ENCODE measurements at places on chromosomes 3 and 15.

GRCh38 chr3:125402639-125403038 is 27.5 kb upstream of the ZNF148 start:
- DNase-seq = no peak

GRCh38 chr3:55330756-55331155 is 156.3 kb downstream of the WNT5A start:
- no peak for DNase-seq

- no peak for DNase-seq
Observed at GRCh38 chr15:63054281-63054683, 11.7 kb downstream of the TPM1 start.

DNA sequence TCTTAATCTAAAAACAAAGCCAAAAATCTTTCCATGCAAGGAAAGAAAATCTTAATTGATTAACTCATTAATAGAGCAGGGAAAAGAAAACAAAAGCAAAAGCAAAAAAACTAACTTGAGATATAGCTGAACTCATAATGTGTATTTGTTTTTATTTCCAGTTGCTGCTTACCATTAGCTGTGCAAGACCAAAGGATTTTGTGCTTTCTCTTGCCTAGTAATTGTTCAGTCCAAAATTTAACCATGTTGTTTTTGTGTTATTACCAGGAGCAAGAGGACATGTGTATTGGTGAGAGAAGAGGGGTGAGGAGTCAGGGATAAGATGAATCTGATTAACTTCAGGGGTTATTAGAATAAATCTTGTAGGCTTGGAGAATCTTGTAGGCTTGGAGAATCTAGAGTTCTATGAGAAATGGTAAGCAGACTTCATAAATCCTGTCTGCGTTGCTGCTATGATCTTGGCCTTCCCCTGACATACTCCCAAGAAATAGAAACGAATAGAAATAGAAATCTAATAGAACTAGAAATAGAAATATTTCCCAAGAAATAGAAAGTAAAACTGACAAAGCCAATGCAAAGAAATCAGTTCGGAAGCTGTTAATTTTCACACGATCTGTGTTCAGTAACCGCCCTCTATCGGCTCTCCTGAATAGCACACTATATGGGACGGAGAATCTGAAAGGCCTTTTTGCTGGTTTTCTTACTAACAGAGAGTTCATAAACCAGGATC is 72.6 kb upstream of the TNFSF10 start:
- peak; percentile 54 for DNase-seq

- no peak for DNase-seq
Observed at GRCh38 chr15:80559761-80560160, 135.3 kb upstream of the ABHD17C start.

DNA sequence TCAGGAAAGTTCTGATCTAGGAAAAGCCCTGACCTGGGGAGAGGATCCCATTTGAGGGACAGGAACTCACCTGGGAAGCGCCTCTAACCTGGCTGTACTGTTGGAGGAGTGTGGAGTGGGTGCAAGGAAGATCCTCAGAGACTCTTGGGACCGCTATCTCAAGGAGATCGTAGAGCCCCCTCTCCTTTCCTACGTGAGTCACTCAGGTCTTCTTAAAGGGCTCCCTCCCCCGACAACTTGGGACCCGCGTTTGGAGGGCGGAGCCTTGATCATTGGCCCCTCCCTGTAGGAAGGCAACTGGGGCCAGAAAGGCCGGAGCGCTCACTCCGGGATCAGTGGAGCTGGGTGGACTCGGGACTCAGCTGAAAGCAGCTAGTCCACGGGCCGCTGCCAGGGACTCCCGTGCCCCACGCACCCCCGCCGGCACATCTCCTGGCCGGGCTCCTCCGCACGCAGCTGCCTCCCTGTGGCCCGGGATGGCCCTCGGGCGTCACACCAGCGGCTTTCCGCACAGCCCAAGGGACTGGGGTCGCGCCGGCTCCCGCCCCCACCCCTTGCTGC is 520 bp downstream of the SLC26A6 start:
- no peak for DNase-seq

DNA sequence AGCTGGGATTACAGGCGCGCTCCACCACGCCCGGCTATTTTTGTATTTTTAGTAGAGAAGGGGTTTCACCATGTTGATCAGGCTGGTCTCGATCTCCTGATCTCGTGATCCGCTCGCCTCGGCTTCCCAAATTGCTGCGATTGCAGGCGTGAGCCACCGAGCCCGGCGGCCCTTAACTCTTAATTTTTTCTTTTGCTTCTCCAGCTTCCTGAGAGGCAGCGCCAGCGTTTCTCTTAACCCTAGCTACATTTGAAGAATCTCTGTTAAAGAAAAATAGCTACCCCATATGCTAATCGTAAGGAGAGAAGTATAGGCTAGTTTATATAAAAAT is 465 bp upstream of the GK5 start:
- DNase-seq = no peak

GRCh38 chr3:154728285-154728684 is 298.3 kb upstream of the GPR149 start:
- DNase-seq = no peak

GRCh38 chr3:59963676-59964075 is 913.9 kb upstream of the CFAP20DC start:
- DNase-seq = no peak

DNA sequence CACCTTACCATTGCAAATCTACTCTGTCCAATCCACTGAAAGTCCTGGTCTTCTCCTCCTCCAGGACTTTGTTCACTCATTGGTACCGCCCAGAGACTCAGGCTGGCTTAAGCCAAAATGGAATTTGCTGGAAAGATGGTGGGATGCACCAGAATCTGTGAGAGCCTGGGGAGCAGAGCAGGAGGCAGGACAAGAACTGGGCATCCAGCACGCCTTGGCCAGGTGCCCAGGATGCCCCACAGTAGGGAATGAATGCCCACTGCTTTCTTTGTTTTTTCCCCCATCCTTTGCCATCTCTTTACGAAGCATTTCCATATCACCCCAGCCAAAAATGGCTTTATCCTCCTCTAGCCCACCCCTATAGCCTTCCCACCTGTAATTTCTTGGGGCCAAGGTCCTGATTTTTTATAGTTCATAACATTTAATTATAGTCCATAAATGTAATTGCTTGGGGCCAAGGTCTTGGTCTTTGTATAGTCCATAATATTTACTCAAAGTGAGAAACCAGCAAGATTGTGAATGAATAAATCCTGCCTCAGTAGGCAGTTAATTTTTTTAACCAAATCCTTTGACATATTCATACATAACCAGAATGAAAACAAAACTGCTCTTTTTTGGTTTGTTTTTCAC is 23.3 kb upstream of the IREB2 start:
- no peak for DNase-seq

DNA sequence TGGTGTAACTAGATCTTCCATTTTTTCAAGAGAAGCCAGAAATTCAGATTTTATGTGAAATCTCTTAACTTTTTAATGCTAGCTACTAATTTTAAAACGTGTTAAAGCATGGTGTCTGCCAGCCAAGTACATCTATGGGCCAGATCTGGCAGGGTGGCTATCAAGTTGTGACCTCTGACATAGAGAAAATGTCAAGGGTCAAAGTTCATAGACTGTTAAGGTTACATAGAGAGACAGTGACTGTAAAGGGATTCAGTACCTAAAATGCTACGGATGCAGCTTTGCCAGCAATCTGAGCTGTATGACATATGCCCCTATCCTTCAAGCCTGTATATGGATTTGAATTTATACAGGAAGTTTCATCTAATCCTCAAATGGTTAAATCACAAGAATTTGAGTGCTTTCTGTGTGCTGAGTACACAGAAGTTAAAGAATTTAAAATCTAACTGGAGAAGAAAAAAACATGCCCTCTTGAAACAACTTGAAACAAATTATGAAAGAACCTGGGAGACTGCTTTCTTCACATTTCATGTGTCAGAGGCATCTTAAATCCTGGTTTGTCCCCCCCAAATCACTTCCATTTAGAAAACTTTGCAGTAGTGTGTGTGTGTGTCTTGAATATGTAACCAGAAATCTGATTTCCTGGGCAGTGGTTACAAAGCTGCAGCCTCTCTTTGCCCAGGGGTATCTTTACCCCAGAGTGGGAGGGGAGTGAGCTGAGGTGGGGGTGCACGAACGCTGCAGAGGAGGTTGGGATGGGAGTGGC is 895 bp upstream of the ARHGAP31 start:
- no peak for DNase-seq

DNA sequence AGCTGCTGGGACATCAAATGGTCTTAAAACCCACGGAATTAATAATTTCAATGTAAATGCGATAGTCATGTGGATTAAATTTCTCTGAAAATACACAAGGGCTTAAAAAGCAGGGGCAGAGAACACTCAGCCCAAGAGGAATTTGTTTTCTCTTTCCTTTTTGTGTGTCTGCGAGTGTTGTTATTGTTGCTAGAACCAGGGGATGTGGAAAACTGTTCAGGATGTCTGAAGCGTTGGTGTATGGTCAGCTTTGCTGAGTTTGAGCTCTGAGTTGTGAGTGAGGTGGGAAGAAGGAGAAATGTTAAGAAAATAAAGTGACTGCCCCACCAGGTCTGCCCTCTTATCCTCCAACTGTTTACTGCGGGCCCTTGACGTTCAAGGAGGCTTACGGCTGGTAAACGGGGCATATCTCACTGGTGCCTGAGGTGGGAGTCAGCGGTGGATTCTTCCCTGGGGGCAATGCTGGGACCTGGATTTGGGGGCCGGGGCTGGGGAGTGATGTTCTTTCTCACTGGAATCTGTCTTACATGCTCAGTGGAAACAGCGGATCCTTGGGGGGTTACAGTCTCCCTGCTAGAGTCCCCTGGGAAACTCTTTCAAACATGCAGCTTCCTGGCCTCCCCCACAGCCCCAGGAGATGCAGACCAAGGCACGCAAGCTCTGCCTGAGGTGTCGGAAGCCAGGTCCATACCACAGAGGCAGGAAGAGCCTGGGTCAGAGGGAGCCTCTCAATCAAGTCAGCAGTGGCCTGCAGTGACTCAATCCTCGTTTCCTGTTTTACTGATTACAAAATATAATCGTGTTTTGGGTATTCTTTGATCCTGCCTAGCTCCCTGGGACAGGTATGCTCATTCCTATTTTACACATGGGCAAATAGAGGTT is 41.8 kb downstream of the ITGA11 start:
- DNase-seq = no peak

GRCh38 chr3:70179111-70179510 is 133.3 kb downstream of the MDFIC2 start:
- no peak for DNase-seq

DNA sequence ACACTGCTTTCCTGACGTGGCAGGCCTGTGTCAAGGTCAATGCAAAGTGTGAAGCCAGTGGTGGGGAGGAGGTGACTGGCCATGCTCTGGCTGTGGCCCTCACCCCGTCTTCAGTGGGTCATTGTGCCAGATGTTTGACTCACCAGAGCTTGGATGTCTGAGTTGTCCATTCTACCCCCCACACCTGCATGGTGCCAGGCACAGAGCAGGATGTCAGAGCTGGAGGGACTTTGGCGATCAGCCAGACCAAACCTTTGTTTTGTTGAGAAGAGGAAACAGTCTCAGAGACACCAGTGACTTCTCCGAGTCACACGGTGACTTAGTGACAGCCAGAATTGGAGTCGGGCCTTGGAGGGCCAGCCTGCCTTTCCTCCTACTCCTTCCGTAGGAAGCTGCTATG is 49.5 kb downstream of the SMAD6 start:
- DNase-seq = no peak

- DNase-seq = no peak
Observed at GRCh38 chr3:158520433-158520832, 50.6 kb upstream of the MLF1 start.

- no peak for DNase-seq
Observed at GRCh38 chr3:168517249-168518071, 421.7 kb upstream of the GOLIM4 start.

- no peak for DNase-seq
Observed at GRCh38 chr3:100004931-100005330, 109.4 kb downstream of the FILIP1L start.

- no peak for DNase-seq
Observed at GRCh38 chr3:149315694-149316093, 17.7 kb downstream of the TM4SF18 start.

GRCh38 chr3:193885832-193886231 is 250.1 kb upstream of the HES1 start:
- DNase-seq = no peak

GRCh38 chr3:17459470-17459993 is 282.9 kb downstream of the TBC1D5 start:
- DNase-seq = no peak

- no peak for DNase-seq
Observed at GRCh38 chr3:5618170-5618569, 430.7 kb downstream of the EDEM1 start.

DNA sequence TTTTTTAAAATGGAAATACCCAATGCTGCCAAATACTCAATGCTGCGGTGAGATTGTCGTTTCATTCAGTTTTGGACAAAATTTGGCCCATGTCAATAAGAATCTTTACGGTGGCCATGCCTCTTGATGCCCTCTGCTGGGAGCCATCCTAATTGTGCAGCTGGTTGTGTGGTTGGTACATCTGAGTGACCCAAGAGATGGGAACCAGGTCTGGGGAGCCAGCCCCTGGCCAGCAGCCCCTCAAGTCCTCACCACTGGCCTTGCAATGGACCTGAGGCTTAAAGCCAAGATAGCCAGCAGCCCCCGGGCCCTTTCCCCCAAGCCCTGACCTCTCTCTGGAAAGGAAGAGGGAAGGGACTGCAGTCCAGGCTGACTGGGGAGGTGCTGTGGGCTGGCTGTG is 36.4 kb upstream of the ESYT3 start:
- no peak for DNase-seq

- DNase-seq = no peak
Observed at GRCh38 chr15:64158363-64159134, 4.3 kb downstream of the PPIB start.

- DNase-seq = no peak
Observed at GRCh38 chr3:52827441-52827840, 3.0 kb downstream of the ITIH4 start.

DNA sequence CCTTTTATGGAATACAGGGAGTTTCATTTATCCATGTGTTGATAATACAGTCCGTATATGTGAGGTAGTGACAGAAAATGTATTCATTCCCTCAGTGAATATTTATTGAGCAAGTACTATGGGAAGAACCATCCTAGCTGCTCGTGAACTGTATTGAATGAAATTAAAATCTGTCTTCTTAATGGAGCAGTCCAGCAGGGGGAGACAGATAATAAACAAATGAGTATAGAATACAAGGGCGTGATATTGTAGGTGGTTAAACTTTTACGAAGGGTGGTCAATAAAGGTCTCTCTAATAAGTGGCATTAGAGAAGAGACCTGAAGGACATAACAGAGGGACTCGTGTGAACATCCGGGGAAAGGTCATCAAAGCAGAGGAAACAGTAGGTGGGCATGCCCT is 62.7 kb upstream of the OSTN start:
- peak; percentile 5 for DNase-seq

DNA sequence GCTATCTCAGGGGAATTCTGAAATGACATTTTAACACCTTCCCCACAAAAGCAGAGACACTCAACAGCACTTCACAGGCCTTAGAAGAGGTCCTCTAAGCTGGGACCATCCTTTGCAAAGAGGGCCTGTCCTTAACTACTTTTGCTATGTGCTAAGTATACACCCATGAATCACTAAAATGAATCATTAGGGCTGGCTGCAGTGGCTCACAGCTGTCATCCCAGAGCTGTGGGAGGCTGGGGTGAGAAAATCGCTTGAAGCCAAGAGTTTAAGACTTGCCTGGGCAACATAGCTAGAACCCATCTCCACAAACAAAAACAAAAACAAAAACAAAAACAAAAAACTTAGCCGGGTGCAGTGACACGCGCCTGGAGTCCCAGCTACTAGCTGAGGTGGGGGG is 53.9 kb upstream of the MELTF start:
- no peak for DNase-seq

- DNase-seq = no peak
Observed at GRCh38 chr15:73686781-73687256, 2.6 kb downstream of the CD276 start.
